Glutamatergic neuron (in vitro differentiated cells): ENCODE measurements at places on chromosomes 11 and 22. TPM values are rescaled to one million over a fixed set of nuclear protein-coding genes. Genes with fewer than 3 reads are reported as not detected.

Gene ARHGAP42
- total RNA-seq, result 21.4 TPM

Gene KRTAP5-8
- not detected for total RNA-seq

Gene BAD
- total RNA-seq, result 47.0 TPM

Gene TBX1
- total RNA-seq, result 2.4 TPM

DNA sequence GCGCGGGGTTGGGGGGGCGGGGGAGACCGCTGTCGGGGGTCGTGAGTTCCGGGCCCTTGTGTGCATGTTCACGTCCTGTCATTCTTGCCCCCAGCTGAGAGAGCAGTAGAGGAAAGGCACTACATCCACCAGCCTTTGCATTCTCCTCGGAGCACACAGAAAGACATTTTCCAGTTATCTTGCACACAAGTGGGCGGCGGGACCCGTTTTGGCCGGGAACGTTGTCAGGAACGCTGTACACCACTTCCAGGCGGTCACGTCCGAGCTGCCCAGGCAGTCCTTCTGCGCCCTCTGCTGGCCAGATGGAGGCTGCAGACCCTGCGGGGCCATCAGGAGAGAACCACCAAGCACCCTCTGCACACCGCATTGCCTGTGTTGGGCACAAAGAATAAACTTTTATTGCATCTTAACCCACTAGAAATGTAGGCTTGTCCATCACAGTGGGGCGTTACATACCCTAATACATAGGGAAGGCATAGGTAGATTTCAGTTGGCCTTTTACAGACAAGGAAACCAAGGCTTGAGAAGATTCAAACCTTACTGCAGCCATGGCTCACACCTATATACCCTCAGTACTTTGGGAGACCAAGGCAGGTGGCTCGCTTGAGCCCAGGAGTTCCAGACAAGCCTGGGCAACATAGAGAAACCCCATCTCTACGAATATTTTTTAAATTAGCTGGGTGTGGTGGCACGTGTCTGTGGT is 2.8 kb upstream of the CDKN1C start:
- H3K4me3 ChIP-seq, result no peak overlapping the region
- peak overlapping the region; percentile 12 for H3K27ac ChIP-seq
- peaks cover 14% of the 10 kb centered on the region for H3K27me3 ChIP-seq
- H3K4me1 ChIP-seq, result peaks cover 8% of the 10 kb centered on the region

- H3K27ac ChIP-seq, result peak overlapping the region; percentile 25
- DNase-seq, result peak; percentile 13
- peaks cover 21% of the 10 kb centered on the region for H3K4me1 ChIP-seq
- H3K27me3 ChIP-seq, result peaks cover 8% of the 10 kb centered on the region
- peak overlapping the region; percentile 30 for H3K4me3 ChIP-seq
- H3K36me3 ChIP-seq, result no peaks in the 10 kb centered on the region
Measured at GRCh38 chr22:50702821-50703725, 30.4 kb downstream of the SHANK3 start.

GRCh38 chr11:29211202-29211601 is 805.6 kb downstream of the KCNA4 start:
- H3K27me3 ChIP-seq, result no peaks in the 10 kb centered on the region
- no peak for DNase-seq
- H3K36me3 ChIP-seq, result no peaks in the 10 kb centered on the region
- no peak overlapping the region for H3K4me3 ChIP-seq

DNA sequence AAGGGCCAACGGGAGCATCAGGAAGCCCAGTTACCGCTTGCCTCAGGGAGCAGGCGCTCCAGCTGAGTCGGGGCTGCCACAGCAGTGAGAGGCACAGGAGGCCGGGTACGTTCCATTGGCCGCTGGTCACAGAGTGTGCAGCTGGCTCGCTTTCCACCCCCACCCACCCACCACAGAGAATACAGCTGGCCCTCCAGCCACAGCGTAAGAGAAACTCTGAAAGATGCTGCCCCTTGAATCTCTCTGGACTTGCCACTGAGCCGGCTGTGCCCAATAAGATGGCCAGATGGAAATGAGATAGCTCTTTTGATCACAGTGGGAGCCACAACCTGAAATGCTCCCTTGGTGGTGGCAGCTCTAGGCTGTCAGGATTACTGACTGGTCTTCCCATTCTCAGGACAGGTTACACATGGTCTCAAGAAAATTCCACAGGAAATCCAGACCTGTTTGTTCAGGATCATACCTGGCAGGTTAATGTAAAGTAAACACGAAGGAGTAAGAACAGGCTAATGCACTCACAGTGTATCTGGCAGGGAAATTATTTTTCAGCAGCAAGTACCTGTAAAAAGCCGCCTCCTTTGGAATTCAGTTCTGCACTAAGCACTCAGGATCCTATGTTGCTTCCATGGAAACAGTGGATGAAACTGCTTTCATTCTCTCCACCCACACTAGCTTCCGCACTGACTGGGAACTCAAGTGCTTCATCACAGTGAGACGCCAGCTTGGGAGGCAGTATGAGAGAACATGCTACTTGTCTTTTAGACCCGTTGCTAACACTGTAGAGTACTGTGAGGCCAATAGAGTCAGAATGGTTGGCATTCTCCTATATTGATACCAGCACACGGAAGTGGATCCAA is 16.5 kb downstream of the SIAE start:
- DNase-seq, result peak; percentile 65
- H3K27me3 ChIP-seq, result peaks cover 5% of the 10 kb centered on the region
- no peak overlapping the region for H3K4me3 ChIP-seq
- H3K4me1 ChIP-seq, result peaks cover 13% of the 10 kb centered on the region
- H3K36me3 ChIP-seq, result no peaks in the 10 kb centered on the region

DNA sequence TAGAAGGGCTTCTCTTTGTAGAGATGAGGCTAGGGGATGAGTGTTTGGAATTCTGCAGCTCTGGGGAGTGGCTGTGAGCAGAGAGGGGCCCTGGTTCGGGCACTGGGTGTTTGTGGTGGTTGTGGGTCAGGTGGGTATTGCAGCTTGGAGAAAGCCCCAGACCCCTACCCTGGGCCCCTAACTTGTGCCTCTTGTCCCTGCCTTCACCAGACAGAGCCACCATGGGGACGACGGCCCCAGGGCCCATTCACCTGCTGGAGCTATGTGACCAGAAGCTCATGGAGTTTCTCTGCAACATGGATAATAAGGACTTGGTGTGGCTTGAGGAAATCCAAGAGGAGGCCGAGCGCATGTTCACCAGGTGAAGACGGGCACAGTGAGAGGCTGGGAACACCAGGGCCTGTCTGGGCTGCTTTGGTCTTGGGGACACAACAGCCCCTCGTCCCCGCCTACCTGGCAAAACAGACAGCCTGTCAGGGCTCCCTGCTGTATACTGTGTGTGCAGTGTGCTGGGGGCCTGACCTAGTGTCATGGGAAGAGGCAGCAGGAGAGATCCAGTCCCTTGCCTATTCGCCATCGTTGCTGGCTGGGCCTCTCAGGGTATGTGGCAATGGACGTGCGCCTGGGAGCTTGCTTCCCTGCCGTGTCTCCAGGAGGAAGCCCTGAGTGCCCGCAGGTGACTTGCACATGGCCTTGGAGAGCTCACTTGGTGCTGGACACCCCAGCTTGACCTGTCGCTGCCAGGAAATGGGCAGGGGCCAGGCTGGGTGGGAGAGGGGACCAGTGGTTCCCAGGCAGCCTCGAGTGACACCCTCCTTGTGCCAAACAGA is 4.3 kb downstream of the INCENP start:
- no peaks in the 10 kb centered on the region for H3K36me3 ChIP-seq
- H3K27me3 ChIP-seq, result peaks cover 3% of the 10 kb centered on the region
- H3K4me3 ChIP-seq, result no peak overlapping the region
- DNase-seq, result no peak
- H3K4me1 ChIP-seq, result peaks cover 14% of the 10 kb centered on the region

DNA sequence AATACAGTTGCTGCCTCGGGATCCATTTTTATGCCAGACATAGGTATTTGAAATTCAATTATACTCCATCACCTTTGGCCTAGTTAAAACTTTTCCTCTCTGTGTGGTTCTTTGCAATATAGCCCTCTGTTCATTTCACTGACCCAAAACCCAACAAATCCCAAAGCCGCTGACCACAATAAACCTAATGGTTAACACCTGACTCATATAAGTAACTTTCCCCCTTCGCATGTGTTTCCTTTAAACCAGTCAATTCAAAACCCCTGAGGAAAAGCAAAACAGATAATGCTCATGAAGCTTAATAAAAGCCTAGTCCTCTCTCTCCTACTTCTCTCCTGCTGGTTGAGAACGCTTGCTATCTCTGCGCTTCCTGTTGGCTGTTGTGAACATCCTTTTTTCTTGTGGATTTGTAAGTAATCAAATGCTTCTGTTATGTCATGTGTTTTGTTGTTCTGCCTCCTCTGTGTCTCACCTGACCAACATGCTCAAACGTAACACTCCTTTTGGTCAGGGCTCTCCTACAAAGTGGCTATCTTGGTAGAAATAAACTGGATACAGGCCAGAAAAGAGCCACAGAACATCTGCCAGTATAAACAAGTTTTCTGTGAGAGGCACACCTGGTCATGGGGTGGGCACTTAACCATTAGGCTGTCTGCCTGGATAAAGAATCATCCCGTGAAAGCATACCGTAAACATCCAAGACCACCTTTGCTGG is 652.6 kb downstream of the METTL15 start:
- no peak overlapping the region for H3K4me3 ChIP-seq
- H3K27me3 ChIP-seq, result peaks cover 1% of the 10 kb centered on the region
- H3K4me1 ChIP-seq, result no peaks in the 10 kb centered on the region
- DNase-seq, result no peak
- H3K27ac ChIP-seq, result no peak overlapping the region
- H3K36me3 ChIP-seq, result no peaks in the 10 kb centered on the region

DNA sequence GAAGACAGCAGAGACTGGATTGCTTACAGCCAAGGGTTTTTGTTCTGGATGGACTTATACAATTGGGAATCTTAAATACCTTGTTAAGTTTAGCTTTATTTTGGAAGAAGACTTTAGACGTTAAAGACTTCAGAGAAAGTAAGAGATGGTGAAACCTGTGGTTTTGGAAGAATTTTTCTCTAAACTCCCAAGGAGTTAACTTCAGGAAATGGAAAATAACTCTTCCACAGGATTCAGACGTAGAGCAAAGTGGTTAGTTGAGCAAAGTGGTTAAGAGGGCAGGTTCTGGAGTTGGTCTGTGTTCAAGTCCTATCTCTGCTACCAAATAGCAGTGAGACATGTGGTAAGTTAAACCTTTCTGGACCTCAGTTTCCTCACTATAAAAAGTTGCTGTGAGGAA is 12.8 kb downstream of the PITPNB start:
- H3K4me1 ChIP-seq, result no peaks in the 10 kb centered on the region
- no peak for DNase-seq
- H3K36me3 ChIP-seq, result no peaks in the 10 kb centered on the region
- no peaks in the 10 kb centered on the region for H3K27me3 ChIP-seq
- H3K4me3 ChIP-seq, result no peak overlapping the region

DNA sequence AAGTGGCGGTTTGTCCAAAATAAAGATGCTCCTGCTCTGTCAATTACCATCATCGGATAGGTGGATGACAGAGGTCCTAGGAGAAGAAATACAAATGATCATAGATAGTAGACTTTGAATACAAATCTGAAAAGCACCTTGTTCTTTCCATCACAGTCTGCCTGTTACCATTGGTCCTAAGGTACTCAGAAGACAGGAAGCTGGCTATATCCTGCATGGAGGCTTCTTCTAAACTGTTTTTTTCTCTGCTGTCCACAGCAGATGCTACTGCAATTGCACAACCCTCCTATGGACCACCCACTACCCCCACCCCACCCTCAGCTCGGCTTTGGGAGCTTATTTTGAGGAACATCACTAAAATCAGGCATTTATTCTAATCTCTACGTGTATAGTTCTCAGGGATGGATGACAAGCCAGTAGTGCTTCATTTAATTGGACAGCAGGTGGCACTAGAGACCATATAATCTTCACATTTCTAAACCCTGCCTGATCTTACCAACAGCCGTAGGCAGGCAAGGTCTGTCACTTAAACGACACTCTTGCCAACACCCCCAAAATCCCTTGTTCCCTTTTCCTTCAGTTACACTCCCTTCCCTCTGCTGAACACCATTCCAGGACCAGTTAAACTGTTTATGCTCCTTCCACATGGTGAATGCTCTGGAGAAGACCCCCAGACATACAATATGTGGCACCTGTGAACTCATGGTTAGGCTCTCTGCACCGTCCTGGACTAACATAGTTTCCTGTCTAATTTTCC is 6.6 kb upstream of the PTS start:
- no peaks in the 10 kb centered on the region for H3K4me1 ChIP-seq
- H3K27ac ChIP-seq, result no peak overlapping the region
- DNase-seq, result no peak
- no peaks in the 10 kb centered on the region for H3K36me3 ChIP-seq
- H3K27me3 ChIP-seq, result no peaks in the 10 kb centered on the region
- H3K4me3 ChIP-seq, result no peak overlapping the region

GRCh38 chr11:122853971-122854446 is 15.7 kb downstream of the CRTAM start:
- H3K27ac ChIP-seq, result no peak overlapping the region
- no peaks in the 10 kb centered on the region for H3K4me1 ChIP-seq
- no peak overlapping the region for H3K4me3 ChIP-seq
